ENCODE measurements at places on chromosomes 3 and 15. TPM values are rescaled to one million over a fixed set of nuclear protein-coding genes. Genes with fewer than 3 reads are reported as not detected.

Gene TMEM207
- total RNA-seq, result not detected

Gene UBE2E1
- total RNA-seq, result 130 TPM

DNA sequence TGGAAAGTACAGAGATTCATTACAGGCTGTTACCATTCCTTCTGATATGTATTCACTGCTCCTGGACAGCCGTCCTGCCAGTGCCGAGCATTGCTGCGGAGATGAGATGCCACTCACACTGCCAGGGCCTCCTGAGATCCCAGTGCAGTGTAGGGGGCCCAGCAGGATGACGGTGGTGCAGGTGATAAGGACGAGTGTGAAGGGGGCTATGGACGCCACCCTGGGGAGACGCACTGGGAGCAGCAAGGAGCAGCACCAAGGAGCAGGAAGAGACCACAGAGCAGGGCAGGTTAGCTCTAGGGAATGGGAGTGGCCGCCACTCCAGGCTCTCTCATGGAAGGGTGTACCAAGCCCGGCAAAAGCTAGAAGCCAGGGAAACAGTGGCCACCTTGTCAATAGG lies 4.0 kb upstream of the KLF15 start:
- no peak for DNase-seq

DNA sequence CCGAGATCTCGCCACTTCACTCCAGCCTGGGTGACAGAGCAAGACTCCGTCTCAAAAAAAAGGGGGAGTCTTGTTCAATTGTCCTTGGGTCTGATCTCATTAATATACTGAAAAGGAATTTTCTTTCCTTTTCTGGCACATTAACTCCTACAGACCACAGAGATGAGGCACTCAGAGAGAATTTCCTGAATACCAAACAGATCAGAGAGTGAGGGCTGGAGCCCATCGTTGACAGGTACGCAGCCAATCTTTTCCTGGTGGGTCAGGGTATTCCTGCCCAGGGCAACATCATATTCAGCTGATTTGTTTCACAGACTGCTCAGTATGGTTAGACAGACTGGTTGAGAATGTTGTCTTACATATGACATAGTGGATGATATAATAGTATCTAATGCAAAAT lies 82.8 kb upstream of the TNFSF10 start:
- no peak for DNase-seq

GRCh38 chr3:21672303-21672702 lies 78.7 kb downstream of the ZNF385D start:
- DNase-seq, result no peak

DNA sequence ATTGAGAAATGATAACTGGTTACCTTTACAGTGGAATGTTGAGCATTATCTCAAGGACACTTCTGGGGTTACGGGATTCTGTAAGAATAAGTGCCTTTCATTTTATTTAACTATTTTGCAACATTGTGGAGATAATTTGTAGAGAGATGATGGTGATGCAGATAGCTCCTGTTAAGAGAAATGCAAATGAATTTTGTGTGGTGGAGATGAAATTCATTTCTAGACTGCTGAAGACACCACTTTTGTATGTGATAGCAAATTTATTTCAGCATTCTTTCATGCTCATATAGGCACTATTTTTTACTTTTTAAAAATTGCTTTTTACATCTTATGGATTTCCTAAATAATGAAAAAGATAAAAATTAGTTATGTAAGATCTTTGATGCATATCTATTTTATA lies 463.3 kb upstream of the CBLB start:
- DNase-seq, result no peak

- DNase-seq, result no peak
Measured at GRCh38 chr3:44420676-44421075, 56.8 kb downstream of the ZNF445 start.

- no peak for DNase-seq
Measured at GRCh38 chr15:90799639-90800170, 68.7 kb upstream of the FURIN start.

Measured in H1 (cell line).